Aorta (tissue), 5 donors: ENCODE measurements at places on chromosomes 13 and 19. TPM values are rescaled to one million over a fixed set of nuclear protein-coding genes. Genes with fewer than 3 reads are reported as not detected.
A peak's percentile ranks its signal among the peaks of the same experiment; 100 is the strongest.

- no peak overlapping the region for H3K27ac ChIP-seq
- H3K4me3 ChIP-seq = no peak overlapping the region
- no peaks in the 10 kb centered on the region for H3K36me3 ChIP-seq
- no peak for DNase-seq
- H3K4me1 ChIP-seq = no peaks in the 10 kb centered on the region
These were observed 2304.9 kb downstream of the PCDH9 start for GRCh38 chr13:64925284-64925683.

DNA sequence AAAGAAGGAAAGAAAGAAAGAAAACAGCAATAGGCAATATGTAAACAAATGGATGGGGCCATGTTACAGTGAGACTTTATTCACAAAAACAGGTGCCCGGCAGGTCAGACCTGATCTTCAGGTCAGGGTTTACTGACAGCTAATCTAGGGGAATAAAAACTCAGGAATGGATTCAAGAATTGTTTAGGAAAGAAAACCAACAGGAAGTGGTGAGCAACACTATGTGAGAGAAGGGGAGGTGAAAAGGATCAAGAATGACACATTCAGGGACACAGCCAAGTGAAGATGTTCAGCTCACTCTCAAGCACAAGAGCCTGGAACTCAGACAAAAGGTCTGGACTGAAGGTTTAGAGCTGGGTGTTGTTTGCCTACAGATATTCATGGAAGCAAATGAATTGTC lies 244.5 kb downstream of the EFNB2 start:
- DNase-seq = no peak
- no peak overlapping the region for H3K27ac ChIP-seq
- no peaks in the 10 kb centered on the region for H3K36me3 ChIP-seq
- no peak overlapping the region for H3K4me3 ChIP-seq
- no peaks in the 10 kb centered on the region for H3K4me1 ChIP-seq
- no peaks in the 10 kb centered on the region for H3K27me3 ChIP-seq

DNA sequence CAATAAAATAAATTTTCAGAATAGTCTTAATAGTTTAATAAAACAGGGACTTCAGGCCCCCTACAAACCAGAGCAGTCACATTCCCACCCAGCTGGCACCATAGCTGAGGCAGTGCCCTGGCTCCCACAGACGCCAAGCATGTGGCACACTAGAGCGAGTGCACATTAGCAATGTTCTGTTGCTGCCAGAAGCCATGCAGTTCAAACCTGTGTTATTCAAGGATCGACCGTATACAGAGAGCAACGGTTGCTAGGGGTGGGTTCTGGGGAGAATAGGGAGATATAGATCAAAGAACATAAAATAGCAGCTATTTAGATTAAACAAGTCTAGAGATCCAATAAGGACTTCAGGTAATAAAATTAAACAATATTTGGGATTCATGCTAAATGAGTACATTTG lies 419.3 kb upstream of the KLHL1 start:
- DNase-seq = no peak
- H3K27me3 ChIP-seq = no peaks in the 10 kb centered on the region
- no peak overlapping the region for H3K27ac ChIP-seq
- H3K4me1 ChIP-seq = no peaks in the 10 kb centered on the region

GRCh38 chr13:113540523-113540922 lies 44.0 kb upstream of the TFDP1 start:
- H3K27ac ChIP-seq = no peak overlapping the region
- H3K4me1 ChIP-seq = no peaks in the 10 kb centered on the region
- no peaks in the 10 kb centered on the region for H3K36me3 ChIP-seq
- H3K27me3 ChIP-seq = no peaks in the 10 kb centered on the region
- no peak for DNase-seq

GRCh38 chr19:12668932-12669269 lies 2.3 kb downstream of the WDR83 start:
- H3K4me3 ChIP-seq = peak overlapping the region; percentile 39
- no peaks in the 10 kb centered on the region for H3K36me3 ChIP-seq
- DNase-seq = no peak
- H3K27ac ChIP-seq = no peak overlapping the region
- H3K4me1 ChIP-seq = no peaks in the 10 kb centered on the region
- H3K27me3 ChIP-seq = no peaks in the 10 kb centered on the region

- H3K4me3 ChIP-seq = no peak overlapping the region
- DNase-seq = no peak
- H3K36me3 ChIP-seq = no peaks in the 10 kb centered on the region
- no peaks in the 10 kb centered on the region for H3K4me1 ChIP-seq
These were observed 74.0 kb downstream of the PDS5B start for GRCh38 chr13:32660227-32660626.

DNA sequence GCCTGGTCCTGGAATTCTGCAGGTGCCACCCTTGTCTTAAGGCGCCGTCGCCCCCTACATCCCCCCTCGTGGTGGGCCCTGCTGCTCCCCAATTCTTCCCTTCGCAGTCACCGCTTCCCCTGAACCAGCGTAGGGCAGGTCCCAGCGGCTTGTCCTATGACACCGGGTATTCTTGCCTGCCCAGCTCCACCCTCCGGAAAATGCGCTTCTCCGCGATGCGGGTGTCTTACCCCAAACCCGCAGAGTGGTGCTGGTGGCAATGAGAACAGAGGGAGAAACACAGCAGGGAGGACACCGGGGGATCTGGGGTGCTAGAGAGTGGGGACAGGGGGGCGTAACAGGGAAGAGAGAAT lies 9.0 kb downstream of the ZNF808 start:
- peak overlapping the region; percentile 24 for H3K4me3 ChIP-seq
- no peaks in the 10 kb centered on the region for H3K36me3 ChIP-seq
- peak; percentile 80 for DNase-seq
- H3K27me3 ChIP-seq = no peaks in the 10 kb centered on the region

DNA sequence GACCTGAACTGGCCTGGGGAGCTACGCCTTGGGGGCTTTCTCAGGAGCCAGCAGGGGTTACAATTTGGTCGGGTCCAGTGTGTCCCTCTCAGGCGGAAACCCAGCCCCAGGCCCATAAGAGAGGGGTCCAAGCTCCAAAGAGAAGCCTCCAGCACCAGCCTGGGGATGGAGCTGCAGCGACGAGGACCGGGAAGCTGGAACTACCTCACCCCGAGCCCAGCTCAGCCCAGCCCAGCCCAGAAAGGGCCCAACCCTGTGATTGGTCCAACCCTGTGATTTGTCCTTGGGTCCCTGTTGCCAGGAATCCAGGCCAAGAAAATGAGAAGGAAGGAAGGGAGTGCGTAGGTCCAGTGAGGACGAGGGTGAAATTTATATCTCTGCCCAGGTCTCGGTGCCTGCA lies 24.1 kb downstream of the CLEC4M start:
- DNase-seq = peak; percentile 73
- no peaks in the 10 kb centered on the region for H3K4me1 ChIP-seq
- H3K4me3 ChIP-seq = no peak overlapping the region
- H3K36me3 ChIP-seq = no peaks in the 10 kb centered on the region
- no peak overlapping the region for H3K27ac ChIP-seq
- no peaks in the 10 kb centered on the region for H3K27me3 ChIP-seq

- no peak overlapping the region for H3K4me3 ChIP-seq
- no peaks in the 10 kb centered on the region for H3K27me3 ChIP-seq
- no peaks in the 10 kb centered on the region for H3K36me3 ChIP-seq
- no peak for DNase-seq
- H3K4me1 ChIP-seq = no peaks in the 10 kb centered on the region
These were observed 75.5 kb upstream of the MEDAG start for GRCh38 chr13:30830638-30830965.

- no peaks in the 10 kb centered on the region for H3K27me3 ChIP-seq
- no peaks in the 10 kb centered on the region for H3K4me1 ChIP-seq
- no peaks in the 10 kb centered on the region for H3K36me3 ChIP-seq
- no peak for DNase-seq
These were observed 39.6 kb downstream of the ATP11A start for GRCh38 chr13:112729408-112729807.

DNA sequence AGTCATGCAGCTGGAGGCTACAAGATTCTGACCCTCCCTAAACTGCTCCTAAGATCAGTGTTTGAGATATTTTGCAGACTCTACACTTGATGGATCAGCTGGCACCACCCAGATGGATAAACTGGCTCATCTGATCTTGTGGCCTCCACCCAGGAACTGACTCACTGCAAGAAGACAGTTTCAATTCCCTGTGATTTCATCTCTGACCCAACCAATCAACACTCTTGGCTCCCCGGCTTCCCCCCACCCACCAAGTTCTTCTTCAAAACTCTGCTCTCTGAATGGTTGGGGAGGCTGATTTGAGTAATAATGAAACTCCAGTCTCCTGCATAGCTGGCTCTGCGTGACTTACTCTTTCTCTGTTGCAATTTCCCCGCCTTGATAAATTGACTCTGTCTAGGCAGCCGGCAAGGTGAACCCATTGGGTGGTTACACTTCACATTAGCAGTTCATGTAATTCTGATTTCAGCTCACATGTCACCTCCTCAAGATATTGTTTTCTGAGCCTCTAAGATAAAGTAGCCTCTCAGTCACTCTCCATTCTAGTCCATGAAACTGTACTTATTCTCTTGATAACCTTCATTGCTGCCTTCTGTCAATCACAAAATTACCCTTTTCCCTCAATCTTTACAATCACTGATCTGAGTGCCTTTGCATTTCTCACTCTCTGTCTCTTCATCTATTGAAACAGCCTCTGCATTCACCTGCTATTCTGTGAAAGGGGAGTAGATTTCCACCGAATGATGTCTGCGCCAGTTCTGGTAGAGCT lies 9.9 kb upstream of the FPR3 start:
- H3K4me1 ChIP-seq = no peaks in the 10 kb centered on the region

DNA sequence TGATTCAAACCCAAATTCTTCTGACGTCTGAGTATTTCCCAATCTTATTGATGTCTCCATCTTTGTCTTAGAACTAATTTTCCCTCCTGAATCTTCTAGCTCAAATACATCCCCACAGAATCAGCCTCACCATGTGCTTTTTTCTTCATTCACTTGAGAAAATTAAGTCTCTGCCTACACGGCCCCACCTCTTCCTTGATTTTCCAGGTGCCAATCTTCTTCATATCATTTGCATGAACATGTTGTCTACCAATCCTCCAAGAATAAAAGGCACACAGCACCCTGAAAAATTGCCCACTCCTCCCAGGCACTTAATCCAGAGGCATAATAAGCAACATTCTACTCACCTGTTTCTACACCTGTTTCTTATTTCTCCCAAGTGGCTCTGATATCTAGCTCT lies 408.1 kb upstream of the NBEA start:
- H3K4me3 ChIP-seq = no peak overlapping the region
- no peak overlapping the region for H3K27ac ChIP-seq
- H3K36me3 ChIP-seq = no peaks in the 10 kb centered on the region
- H3K27me3 ChIP-seq = no peaks in the 10 kb centered on the region
- no peak for DNase-seq

DNA sequence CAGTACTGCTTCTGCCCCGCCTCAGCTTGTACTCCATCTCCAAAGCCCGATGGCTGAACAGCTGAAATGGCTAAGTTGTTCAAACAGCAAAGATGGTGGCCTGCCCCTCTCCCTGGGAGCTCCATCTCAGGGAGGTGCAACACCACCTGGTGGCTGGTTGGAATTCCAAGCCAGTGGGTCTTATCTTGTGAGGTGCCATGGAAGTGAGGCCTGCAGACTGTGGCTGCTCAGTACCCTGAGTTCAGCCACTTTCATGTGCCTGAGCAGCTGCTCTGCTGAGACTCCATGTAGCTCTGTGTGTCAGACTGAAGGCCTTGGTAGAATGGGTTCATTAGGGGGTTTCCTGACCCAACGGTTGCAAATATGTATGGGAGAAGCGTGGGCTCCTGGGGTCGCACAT lies 67.3 kb upstream of the SPRY2 start:
- DNase-seq = no peak
- H3K4me3 ChIP-seq = no peak overlapping the region
- no peak overlapping the region for H3K27ac ChIP-seq
- H3K36me3 ChIP-seq = no peaks in the 10 kb centered on the region
- H3K4me1 ChIP-seq = no peaks in the 10 kb centered on the region

- H3K4me1 ChIP-seq = no peaks in the 10 kb centered on the region
- no peak overlapping the region for H3K27ac ChIP-seq
- H3K27me3 ChIP-seq = no peaks in the 10 kb centered on the region
- H3K36me3 ChIP-seq = no peaks in the 10 kb centered on the region
- no peak overlapping the region for H3K4me3 ChIP-seq
These were observed 1029.6 kb downstream of the PCDH9 start for GRCh38 chr13:66200555-66200954.

DNA sequence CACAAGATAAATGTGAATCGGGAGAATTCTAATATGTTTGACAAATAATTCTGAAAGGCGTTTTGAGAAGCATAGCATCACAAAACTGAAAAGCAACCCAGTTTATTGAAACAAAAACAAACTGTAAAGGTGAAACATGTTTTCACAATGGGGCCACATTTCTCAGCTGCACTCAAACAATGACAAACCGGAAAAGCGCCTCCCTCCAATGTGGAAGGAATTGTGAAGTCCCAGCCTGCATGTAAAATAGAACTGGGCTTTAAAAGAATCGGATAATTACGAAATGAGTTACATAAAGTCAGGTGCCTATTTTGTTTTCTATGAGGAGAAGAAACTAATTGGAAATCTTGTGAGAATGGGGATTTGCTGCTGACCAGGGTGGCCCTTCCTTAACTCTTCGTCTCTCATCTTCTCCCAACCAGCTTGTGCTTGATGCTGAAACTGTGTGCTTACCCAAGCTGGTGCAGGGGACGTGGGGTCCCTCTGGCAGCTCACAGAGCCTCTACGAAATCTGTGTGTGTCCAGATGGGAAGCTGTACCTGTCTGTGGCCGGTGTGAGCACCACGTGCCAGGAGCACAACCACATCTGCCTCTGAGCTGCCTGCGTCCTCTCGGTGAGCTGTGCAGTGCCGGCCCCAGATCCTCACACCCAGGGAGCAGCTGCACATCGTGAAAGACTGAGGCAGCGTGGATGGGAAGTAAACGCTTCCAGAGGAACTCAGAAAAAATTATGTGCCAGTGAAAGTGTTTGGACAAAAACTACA lies 109.4 kb downstream of the SACS start:
- no peaks in the 10 kb centered on the region for H3K4me1 ChIP-seq
- no peak overlapping the region for H3K27ac ChIP-seq
- H3K36me3 ChIP-seq = no peaks in the 10 kb centered on the region

The CDX2 gene
- not detected for total RNA-seq

The SGTA gene
- 31.5 TPM for total RNA-seq

The LILRA6 gene
- 13.3 TPM for total RNA-seq

The ZNF560 gene
- not detected for total RNA-seq

The POLRMT gene
- 19.9 TPM for total RNA-seq

The SLC25A41 gene
- not detected for total RNA-seq

The ZNF541 gene
- total RNA-seq = 0.30 TPM

The FFAR3 gene
- total RNA-seq = 0.32 TPM

The KLC3 gene
- not detected for total RNA-seq

The ZNF154 gene
- 2.3 TPM for total RNA-seq
